ENCODE measurements at places on chromosomes 16 and 17.

DNA sequence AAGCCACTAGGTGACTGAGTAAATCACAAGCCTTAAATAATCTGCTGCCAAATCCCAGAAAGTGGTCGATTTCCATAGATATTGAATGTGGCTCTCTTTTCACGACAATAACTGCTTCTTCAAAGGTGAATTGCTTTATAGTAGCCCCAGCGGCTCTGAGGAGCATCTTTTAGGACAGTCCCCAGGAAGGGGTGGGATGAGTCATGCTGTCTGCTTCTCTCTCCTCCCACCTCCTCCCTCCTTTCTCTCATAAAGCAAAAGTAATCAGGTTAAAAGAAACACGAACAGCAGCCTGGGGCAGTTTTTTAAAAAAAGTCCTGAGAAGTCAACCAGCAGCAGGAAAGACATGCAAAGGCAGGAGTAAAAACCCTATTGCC lies 1.8 kb downstream of the KIAA0513 start:
- H3K27me3 ChIP-seq = no peaks in the 10 kb centered on the region
- H3K27ac ChIP-seq = no peak overlapping the region
- H3K4me1 ChIP-seq = peaks cover 7% of the 10 kb centered on the region
- no peak overlapping the region for H3K4me3 ChIP-seq
- DNase-seq = no peak

DNA sequence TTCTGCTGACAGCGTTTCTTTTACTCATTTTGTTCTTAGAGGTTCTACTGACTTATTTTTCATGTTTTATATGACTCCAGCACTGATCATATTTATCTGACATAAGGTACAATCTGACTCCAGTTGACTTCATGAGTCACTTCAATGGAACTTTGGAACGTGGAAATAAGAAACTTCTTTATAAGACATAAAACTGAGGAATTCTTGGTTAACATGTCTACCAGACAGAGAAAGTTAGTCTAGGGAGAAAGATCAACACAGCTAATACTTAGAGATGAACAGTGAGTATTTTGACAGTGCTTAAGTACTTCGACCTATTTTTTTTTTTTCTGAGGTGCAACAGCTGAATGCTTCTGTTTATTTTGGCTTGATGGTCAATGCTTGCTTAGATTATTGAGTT lies 679.5 kb downstream of the KCNJ2 start:
- no peaks in the 10 kb centered on the region for H3K27me3 ChIP-seq
- DNase-seq = no peak
- H3K27ac ChIP-seq = no peak overlapping the region
- H3K4me3 ChIP-seq = no peak overlapping the region

DNA sequence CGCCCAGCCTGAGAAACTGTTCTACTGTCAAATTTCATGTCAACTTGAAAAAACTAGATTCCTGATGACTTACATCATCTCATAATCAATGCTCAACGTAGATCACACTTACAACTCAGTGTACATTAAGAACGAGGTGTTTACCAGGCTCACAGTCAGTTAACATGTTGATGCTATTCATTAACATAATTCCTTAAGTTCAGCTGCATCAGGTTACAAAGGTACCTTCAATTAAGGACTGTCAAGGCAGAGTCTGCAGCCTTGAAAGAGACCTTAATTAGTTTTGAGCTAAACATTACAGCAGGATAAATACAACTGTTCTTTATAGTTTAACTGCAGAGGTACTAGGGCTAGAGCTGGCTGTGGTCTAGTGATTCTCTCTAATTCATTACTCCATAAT lies 1.9 kb downstream of the GNA13 start:
- H3K36me3 ChIP-seq = peaks cover 9% of the 10 kb centered on the region
- DNase-seq = no peak
- no peak overlapping the region for H3K4me3 ChIP-seq
- no peak overlapping the region for H3K27ac ChIP-seq

DNA sequence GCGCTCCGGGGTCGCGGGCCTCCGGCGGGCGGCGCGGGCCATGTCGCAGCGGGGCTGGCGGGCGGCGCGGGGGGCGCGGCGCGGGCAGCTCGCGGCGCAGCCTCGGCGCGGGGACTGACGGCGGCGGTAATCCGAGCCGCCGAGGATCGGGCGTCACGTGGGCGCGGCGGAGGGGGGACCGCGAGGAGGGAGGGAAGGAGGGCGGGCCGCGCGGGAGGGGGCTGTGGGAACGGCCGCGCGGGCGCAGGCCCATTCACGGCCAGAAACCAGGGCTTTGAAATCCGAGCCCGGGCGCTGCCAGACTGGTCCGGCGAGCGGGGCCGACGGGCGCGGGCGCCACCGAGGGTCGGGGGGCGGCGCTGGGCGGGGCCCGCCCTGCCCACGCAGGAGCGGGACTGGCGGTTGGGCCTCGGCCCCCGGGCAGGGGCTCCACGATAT lies at the start of gene MTSS2:
TSS of gene MTSS2 (minus strand) at position 116 of the 438 bp plus-strand sequence. CDS start 262 bp downstream, outside the sequence.
- no peaks in the 10 kb centered on the region for H3K27me3 ChIP-seq
- peak within 1 kb of the TSS; percentile 20 for H3K27ac ChIP-seq
- peak; percentile 84 for DNase-seq

DNA sequence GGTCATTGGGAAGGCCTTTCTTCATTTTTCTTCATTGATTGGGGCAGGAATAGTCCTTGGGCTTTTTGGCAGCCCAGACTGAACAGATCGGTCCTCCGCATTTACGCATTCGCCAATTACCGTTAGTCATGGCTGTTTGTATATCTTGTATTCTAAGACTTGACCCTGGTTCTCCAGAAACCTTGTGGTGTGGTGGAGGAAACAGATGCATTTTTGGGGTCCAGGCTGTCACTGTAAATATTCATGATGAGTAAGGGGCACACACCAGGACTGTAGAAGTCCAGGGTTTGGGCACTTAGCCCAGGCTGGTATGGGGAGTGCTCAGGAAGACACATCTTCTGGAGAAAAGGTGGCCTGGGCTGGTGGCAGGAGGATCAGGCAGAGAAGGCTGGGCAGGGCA lies 371.6 kb downstream of the CPPED1 start:
- no peak overlapping the region for H3K27ac ChIP-seq
- peaks cover 11% of the 10 kb centered on the region for H3K4me1 ChIP-seq
- H3K36me3 ChIP-seq = no peaks in the 10 kb centered on the region
- peaks cover 2% of the 10 kb centered on the region for H3K27me3 ChIP-seq
- no peak for DNase-seq

DNA sequence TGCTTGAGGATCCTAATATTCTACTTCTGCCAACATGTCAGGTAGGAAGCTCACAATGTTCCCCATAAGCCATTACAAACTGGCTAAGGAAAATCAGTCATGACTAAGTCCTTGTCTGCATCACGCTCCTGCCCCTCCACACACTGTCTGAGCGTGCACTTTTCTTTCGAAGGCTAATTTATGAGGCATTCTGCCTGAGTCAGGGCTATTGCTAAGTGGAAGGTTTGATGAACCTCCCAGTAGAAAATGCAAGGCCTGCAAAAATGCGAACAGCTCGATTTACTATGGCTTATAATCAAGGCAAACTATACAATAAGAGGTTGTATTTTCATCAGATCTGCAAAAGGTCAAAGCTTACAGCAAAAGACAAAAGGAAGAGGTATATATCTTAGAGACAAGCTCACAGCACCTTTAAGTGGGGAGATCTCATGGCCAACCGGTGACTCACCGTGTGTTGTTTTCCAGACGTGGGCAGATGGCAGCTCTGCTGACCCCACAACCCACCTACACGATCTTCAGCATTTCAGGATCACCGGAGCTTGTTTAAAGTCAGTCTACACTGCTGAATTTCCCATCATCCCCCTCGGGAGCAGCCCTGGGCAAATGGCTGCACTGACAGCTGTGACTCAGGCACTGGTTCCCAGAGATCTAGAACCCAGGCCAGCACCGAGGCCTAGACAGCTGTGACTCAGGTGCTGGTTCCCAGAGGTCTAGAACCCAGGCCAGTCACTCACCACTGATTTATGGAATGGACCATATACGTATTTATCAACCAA lies 26.1 kb downstream of the MEAK7 start:
- no peak for DNase-seq
- H3K36me3 ChIP-seq = peaks cover 43% of the 10 kb centered on the region

DNA sequence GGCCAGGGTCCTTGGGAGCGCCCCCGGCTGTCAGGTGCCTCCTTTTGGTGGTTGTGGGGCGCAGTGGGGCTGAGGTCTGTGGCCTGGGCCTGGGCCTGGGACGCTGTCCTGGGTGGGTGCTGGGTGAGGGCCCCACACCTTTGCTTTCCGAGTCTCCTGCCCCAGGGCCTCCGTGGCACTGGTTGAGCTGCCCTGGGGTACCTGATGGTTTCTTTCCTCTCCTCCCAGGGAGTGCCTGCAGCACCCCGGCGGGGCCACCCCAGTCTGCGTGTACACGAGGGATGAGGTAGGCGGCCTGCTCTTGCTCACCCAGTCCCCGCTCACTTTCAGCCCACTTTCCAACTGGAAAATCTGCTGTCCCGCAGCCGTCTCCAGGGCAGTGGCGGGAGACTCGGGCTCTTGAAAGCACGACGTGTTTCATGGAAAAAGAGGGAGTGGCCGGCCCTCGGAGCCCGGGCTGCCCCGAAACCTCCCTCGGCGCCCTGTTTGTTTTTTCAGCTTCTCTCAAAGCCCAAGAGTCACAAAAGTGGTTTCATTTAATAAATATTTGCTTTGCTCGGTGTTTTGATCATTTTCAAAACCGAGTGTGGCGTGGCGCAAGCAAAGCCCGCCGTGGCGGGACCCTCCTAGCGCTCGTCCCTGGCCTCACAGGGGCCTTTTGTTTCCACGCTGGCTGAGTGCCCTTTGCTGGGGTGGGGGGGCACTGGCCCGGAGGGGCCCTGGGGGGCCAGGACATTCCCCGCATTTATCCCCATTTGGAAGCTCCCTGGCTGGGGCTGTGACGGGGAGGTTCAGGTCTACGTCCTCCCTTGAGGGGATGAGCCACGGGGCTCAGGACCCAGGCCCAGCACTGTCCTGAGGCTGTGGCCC lies 17.4 kb downstream of the ASPSCR1 start:
- H3K27ac ChIP-seq = peak overlapping the region; percentile 22
- H3K27me3 ChIP-seq = no peaks in the 10 kb centered on the region

GRCh38 chr16:1614456-1615102 lies 2.4 kb downstream of the CRAMP1 start:
- peaks cover 15% of the 10 kb centered on the region for H3K36me3 ChIP-seq
- H3K4me3 ChIP-seq = peak overlapping the region; percentile 92
- peaks cover 12% of the 10 kb centered on the region for H3K4me1 ChIP-seq
- H3K27ac ChIP-seq = no peak overlapping the region
- peak; percentile 18 for DNase-seq
- peaks cover 2% of the 10 kb centered on the region for H3K27me3 ChIP-seq

GRCh38 chr16:47971225-47971624 lies 184.6 kb downstream of the ABCC12 start:
- peaks cover 1% of the 10 kb centered on the region for H3K4me1 ChIP-seq
- H3K4me3 ChIP-seq = no peak overlapping the region
- no peak overlapping the region for H3K27ac ChIP-seq
- H3K36me3 ChIP-seq = no peaks in the 10 kb centered on the region
- DNase-seq = no peak
